ENCODE measurements at places on chromosomes 2 and 18.

- no peak for DNase-seq
Observed at GRCh38 chr2:98582523-98582922, 25.8 kb downstream of the COA5 start.

GRCh38 chr18:48412339-48412929 is 3.3 kb upstream of the ZBTB7C start:
- DNase-seq, result no peak

DNA sequence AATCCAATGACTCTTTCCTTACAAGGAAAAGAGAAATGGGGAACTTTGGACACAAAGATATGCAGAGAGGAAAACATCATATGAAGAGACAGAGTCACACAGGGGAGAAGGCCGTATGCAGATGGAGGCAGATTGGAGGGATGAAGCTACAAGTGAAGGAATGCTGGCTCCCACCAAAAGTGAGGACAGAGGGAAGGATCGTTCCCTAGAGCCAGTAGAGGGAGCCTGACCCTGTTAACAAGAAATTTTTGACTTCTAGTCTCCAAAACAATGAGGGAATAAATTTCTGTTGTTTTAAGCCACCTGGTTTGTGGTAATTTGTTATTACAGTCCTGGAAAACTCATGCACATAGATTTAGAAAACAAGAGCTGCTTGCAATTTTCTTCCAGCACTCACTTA is 169.3 kb downstream of the PMAIP1 start:
- no peak for DNase-seq

DNA sequence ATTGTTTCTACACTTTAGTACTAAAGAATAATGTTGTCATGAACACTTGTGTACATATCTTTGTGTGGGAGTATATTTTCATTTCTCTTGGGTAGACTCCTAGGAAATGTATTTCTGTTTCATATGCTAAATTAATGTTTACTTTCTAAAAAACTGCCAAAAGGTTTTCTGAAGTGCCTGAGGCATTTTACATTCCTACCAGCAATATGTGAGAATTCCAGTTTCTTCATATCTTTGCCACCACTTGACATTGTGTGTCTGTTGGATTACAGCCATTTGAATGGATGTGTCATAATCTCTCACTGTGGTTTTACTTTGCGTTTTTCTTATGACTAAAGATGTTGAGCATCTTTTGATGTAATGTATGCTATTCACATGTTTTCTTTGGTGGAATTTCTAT is 428.2 kb upstream of the KCNH7 start:
- DNase-seq, result no peak

DNA sequence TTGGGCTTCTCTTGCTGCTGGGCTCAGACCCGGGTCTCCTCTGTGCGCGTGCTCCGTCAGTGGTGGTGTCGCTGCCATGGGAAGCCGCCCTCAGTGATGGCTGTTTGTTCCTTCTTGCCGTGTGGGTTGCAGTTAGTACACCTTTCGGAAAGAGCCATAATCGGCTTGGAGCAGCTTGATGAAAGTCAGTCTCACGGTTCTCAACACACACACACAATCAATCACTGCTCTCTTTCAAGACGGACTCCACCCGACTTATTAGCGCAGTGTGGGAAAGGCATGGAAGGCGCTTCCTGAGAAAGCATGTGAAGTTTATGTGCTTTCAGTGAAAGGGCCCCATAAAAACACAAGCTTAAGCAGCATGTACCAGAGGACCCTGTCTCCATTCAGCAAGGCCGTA is 64.1 kb downstream of the SOX11 start:
- no peak for DNase-seq

GRCh38 chr2:114108824-114109416 is 219.0 kb downstream of the ACTR3 start:
- DNase-seq, result peak; percentile 21

- DNase-seq, result no peak
Observed at GRCh38 chr2:146806364-146807005, 1038.3 kb upstream of the ACVR2A start.

- DNase-seq, result no peak
Observed at GRCh38 chr2:44335806-44336538, 25.3 kb downstream of the PREPL start.

DNA sequence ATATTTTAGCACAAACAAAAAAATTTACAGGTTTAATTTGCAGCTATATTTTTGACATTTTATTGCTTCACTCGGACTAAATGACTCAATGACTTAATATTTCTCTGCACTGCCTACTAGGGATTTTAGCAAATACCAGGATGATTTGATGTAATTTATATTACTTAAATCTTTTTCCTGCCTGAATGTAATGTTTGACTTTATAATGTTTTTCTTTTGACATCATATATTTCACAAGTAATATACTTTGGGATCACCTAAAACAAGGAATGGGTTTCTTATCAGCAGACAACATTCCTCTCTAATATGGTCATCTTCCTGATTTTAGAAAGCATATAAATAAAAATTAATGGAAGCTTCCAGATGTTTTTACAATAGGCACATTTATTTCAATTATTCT is 253.2 kb upstream of the EPC2 start:
- no peak for DNase-seq

DNA sequence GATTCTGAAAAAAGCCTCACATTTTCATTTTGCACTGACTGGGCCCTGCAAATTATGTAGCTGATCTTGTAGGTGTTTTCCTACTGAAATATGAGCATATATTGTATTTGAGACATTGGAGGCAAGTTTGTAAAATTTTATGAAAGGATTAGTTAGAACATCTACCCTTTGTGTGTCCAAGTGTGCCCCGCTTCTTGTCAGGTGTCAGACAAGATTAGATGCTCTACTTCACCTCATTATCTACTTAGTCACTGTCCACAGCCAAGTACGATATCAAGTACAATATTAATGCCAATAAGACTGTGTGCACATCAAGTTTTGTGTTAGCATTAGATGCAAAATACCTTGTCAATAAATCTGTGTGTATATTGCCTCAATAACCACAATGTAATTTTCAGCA is 67.8 kb upstream of the RPRM start:
- DNase-seq, result no peak

GRCh38 chr18:67007999-67008398 is 404.1 kb upstream of the CDH19 start:
- DNase-seq, result no peak

GRCh38 chr2:168136392-168136977 is 110.9 kb downstream of the STK39 start:
- no peak for DNase-seq

DNA sequence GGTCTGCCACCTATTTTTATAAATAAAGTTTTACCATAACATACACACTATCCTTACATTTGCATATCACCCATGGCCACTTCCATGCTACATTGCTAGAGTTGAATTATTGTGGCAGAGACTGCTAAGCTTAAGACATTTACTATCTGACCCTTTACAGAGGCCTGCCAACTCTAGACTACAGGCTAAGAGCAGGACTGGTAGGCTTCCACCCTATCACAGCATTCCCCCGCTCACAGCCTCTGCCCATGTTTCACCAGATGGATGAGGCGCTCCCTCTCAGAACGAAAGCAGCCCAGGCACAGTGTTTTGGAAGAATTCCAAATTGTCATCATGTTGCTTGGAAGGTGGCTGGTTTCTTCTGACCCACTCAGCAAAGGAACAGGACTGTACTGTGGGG is 91.7 kb upstream of the SLC35G4 start:
- no peak for DNase-seq

DNA sequence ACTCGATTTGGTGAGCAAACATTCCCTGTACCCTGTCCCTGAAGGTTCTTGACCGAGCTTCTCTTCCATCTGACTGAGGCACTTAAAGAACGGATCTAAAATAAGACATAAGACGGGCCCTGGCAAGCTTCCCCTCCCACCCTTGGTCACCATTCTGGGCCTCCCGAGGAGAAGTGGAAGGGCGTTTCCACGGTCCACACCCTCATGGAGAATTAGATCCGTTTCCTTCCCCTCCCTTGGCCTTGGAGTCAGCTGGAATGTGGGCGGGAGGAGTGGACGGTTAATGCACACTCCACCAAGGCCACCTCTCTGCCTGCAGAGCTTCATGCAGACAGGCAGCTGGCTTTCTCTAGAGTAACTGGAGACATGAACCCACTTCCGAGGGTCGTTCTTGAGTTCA is 257.3 kb upstream of the APCDD1 start:
- no peak for DNase-seq

DNA sequence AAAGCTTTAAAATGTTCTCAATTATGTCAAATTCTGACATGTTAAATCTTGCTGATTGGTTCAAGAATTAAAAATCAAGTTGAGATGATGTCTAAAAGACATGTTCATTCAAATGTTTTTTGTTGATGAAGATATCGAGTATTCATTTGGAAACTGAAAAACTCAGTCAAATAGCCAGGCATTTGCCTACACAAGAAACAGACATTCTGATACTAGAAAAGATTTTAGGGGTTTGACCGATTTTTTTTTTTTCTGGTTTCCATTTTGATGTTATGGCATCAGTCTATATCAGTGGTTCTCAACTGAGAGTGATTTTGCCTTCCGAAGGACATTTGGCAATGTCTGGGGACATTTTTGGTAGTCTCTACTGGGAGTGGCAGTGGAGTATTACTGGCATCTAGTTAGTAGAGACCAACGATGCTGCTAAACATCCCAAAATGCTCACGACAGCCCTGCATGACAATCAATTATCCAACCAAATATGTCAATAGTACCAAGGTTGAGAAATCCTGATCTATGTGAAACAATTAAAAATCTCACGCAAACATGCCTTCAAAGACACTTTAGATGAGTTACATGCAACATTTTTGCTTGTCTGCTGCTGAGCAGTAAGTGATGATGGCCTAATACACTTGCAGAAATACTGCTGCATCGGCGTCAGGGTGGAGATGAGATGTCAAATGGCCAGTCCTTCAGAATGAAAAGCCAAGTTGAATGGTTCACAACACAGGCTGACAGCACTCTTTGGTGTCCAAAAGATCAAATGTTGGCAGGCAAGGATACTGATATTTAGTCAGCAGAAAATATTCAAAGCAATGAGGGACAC is 12.5 kb downstream of the RASGRP3 start:
- DNase-seq, result no peak

- no peak for DNase-seq
Observed at GRCh38 chr2:216006164-216006663, 7.1 kb downstream of the MREG start.

GRCh38 chr2:148670773-148671172 is 26.2 kb downstream of the EPC2 start:
- DNase-seq, result no peak

DNA sequence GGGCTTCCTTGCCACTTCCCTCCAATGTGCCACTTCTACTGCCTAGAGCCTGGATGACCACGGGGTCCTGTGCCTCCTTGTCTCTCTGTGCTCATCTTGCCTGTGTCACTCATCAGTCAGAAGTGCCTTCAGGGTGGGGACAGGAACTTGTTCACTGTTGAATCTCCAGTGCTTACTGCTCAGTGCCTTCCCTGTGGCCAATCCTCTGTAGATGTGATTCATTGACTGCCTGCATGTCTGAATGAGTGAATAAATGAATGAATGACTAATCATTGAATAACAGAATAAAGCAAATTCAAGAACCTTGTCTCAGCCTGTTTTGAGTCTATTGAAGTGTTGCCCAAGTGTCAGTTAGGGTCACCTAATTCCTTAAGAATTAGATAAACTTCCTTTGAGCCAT is 42.3 kb upstream of the FAM136A start:
- no peak for DNase-seq

DNA sequence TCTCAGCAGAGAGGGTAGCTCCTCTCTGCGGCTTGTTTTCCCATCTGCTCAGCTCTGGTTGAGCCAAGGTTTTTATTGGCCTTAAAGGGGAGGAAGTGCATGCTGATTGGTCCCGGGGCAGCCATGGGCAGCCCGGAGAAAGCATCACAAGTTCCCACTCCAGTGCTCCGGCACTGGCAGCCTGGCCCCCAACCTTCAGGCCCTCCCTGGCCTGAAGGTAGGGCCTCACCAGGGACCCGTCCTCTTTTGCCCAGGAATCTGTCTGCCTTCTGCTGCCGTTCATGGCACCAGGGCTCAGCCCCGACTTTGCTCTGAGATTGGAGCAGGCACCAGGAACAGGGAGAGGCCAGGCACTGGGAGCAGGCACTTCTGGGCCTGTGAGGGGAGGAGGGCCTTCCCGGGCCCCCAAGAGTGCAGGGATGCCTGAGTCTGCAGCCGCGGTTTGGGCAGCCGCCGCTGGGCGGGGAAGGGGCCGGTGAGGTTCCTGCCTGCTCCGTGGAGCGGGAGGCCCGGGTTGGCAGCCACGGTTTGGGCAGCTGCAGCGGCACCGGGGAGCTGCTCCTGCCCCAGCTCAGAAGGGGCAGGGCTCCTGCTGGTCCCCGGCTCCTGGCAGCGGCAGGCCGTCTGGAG is 17.5 kb upstream of the ILKAP start:
- DNase-seq, result peak; percentile 29

DNA sequence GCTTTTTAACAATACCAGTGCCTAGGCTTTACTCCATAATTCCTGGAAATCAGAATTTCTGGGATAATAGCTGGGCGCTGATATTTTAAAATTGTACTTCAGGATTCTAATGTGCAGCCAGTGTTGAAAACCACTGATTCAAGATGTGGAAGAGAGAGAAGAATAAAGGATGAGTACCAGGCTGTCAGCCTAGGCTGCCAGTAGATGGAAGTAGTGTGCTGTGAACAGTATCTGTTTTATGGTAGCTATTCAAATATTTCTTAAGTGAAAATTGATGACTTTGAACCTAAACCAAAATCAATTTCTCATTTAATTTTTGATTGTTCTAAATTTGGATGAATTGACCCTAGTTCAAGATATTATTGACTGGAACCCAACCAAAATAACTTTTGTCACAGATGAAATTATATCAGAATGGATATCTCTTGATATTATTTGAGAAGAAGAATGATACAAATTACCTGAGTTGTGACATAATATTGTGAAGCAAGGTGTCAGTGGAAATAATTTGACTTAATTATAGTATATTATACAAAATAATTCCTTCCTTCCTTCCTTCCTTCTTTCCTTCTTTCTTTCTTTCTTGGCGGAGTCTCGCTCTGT is 88.0 kb downstream of the COMMD1 start:
- DNase-seq, result peak; percentile 41

- no peak for DNase-seq
Observed at GRCh38 chr2:106885971-106886915, at the start of gene ST6GAL2. Gene ST6GAL2 (minus strand): TSS chr2:106886167. CDS start chr2:106843977, 42,190 bp downstream.

DNA sequence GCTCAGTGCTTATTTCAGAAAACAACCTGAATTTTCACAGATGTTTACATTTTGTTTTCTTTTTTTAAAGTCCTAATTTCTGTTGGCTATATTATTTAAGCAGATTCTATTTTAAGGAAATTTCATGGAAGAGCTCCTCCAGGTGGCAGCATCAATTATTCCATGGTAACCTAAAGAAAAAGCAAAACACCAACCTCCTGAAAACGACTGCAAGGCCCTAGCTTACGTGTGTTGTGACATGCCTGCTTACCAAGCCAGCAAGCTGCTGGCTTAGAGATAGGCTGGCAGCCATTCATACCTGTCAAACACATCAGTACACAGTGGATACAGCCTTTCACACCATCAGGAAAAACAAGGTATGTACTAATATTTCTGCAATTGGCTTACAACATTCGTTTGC is 64.9 kb downstream of the LPIN2 start:
- DNase-seq, result peak; percentile 20

GRCh38 chr18:57208047-57208446 is 61.2 kb downstream of the BOD1L2 start:
- no peak for DNase-seq
